ENCODE measurements at places on chromosomes 16 and 17.

DNA sequence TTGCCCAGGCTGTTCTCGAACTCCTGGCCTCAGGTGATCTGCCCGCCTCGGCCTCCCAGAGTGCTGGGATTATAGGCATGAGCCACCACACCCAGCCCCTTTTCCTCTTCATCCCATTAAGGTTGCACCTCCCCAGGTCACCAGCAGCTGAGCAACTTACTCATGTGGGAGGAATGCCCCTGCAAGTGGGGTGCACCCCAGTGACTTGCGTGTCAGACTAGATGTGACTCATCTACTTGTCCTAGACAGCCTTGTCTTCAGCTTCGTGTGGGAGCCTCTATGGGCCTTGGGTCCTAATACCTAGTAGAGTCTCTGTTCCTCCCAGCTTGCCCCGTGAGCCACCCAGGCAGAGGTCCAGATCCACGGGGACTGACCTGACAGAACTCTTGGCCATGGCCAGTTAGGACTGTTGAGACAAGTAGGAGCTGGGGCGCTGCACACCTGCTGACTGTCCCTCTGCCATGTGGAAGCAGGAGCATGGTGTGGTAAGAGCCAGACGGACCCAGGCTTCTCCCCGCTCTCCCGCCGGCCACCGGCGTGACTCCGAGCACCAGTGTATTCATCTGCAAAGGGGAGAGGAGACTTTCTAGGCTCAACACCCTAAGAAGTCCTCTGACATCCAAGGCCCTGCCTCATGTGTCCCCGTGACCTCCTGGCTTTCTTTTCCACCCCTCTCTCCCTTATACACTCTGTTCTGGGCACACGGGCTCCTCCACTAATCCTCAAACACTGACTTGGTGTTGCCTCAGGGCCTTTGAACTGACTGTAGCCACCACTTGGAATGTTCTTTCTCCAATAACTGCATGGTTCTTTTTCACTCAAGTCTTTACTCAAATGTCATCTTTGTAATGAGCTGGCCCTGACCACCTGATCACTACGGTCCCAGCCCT, 11.6 kb upstream of the CBX4 start:
- DNase-seq = no peak

DNA sequence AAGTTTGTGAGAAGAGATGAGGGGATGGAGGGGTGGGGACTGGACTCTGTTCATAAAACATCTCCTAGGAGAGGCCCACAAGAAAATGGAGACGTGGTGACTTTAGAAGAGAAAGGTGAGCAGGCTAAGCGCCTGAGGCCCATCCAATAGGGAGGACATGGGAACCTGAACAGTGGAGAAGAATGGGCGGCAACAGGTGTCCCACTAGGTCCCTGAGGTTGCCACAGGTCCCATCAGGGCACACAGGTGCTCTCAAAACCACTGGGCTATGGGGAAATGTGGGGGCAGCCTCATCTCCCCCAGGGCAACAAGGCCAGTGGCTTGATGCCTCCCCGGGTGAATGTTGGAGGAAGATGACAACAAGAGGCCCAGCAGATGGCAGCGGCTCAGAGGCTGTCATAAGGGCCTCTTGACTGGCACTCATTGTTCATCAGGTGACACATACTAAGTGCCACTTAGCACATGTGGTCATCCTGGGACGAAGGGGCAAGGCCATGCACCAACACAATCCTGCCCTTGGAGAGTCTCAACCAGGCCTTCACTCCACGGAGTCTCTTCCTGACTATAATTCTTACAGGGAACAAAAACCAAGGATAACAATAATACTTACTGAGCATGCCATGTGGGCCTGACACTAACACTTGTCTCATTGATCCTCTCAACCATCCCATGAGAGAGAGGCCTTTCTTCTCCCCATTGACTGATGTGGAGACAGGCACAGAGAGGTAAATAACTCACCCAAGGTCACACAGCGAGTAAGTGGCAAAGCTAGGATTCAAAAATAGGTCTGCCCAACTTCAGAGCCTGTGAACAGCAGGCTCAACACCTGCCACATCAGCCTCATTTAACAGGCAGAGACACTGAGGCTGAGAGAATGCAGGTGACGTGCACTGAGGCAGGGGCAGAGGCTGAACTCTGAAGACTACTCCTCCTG, 38.0 kb downstream of the CUEDC1 start:
- DNase-seq = no peak

DNA sequence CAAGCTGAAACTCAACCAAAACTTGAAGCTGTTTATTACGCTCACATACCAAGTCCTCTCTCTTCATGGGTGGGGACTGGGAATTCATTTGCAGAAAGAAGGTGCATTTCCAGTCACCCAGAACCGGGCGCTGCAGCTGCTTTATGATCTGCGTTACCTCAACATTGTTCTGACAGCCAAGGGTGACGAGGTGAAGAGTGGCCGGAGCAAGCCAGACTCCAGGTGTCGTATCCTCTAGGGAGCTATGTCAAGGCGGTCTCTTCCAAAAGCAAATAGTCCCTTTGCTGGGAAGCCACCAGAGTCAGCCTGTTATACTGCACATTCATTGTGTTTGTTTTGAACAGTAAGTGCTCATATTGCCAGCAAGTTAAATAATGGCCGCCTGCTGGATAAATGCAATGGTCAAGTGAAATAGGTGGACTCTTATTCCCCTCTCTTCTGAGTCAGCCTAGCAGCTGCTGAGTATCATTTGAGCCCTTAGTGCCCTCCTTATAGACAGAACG, 12.7 kb downstream of the COG1 start:
- no peak for DNase-seq

GRCh38 chr16:4505356-4506147, 29.4 kb downstream of the HMOX2 start:
- no peak for DNase-seq

- DNase-seq = no peak
Measured at GRCh38 chr16:24538756-24539294, 541 bp upstream of the RBBP6 start.

DNA sequence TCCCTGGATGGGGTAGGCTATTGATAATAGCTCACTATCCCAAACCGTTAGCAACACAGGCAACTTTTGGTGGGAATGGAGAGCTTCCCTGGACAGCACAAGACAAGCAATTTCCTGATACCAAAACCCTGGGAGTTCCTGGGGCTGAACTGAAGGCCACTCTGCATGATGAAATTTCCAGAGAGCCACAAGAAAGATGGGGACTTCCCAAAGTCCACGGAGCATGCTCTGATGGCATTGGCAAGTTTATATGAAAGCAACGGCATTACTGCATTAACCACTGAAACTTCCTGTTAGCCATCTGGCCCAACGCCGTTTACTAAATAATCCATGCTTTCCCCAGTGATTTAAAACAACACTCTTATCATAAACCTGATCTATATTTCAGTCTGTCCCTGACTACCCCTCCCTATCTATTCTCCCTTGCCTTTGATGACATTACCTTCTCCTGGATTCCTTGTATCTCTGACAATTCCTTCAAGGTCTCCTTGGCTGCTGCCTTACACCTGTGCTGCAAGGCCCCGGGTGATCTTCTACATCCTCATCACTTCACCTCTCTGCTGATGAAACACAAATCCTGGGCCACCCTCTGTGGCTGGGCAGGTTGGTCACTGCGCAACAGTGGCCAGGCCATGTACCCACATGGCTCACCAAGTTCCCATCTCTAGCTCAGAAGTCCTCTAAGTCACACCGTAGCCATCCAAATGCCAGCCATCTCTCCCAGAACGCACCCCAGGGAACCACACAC, 108.5 kb upstream of the RCVRN start:
- no peak for DNase-seq

DNA sequence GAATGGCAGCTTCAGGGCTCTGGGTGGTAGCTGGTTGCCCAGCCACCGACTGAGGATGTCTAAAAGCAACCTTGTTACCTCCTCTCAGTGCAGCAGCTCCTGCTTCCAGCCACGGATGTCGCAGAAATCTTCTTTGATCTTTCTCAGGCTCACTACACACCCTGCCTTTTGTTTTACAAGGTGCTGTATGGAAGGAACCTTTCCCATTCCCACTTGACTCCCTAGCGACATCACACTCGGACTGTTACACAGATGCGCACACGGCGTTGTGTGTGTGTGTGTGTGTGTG, 135.8 kb upstream of the CPHXL start:
- no peak for DNase-seq

GRCh38 chr17:7416323-7416722, 3.8 kb upstream of the SPEM1 start:
- no peak for DNase-seq

DNA sequence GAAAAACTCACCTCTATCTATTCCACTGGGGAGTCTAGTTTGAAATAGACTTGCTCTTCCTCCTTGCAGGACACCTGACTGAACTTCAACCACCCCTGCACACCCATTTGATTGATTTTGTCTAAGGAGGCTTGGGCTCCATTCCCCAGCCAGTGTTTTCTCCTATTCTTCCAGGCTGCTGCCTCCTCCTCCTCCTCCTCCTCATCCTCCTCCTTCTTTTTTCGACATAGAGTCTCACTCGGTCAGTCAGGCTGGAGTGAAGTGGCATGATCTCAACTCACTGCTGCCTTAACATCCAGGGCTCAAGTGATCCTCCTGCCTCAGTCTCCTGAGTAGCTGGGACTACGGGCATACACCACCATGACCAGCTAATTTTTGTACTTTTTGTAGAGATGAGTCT, 1.8 kb upstream of the DLX4 start:
- no peak for DNase-seq

- peak; percentile 33 for DNase-seq
Measured at GRCh38 chr17:57552114-57552624, 192.9 kb downstream of the CCDC182 start.

- no peak for DNase-seq
Measured at GRCh38 chr17:17880577-17881196, 43.9 kb upstream of the SREBF1 start.

GRCh38 chr17:13647543-13648021, 45.9 kb upstream of the HS3ST3A1 start:
- no peak for DNase-seq

- no peak for DNase-seq
Measured at GRCh38 chr16:47829850-47830600, 325.8 kb downstream of the ABCC12 start.

DNA sequence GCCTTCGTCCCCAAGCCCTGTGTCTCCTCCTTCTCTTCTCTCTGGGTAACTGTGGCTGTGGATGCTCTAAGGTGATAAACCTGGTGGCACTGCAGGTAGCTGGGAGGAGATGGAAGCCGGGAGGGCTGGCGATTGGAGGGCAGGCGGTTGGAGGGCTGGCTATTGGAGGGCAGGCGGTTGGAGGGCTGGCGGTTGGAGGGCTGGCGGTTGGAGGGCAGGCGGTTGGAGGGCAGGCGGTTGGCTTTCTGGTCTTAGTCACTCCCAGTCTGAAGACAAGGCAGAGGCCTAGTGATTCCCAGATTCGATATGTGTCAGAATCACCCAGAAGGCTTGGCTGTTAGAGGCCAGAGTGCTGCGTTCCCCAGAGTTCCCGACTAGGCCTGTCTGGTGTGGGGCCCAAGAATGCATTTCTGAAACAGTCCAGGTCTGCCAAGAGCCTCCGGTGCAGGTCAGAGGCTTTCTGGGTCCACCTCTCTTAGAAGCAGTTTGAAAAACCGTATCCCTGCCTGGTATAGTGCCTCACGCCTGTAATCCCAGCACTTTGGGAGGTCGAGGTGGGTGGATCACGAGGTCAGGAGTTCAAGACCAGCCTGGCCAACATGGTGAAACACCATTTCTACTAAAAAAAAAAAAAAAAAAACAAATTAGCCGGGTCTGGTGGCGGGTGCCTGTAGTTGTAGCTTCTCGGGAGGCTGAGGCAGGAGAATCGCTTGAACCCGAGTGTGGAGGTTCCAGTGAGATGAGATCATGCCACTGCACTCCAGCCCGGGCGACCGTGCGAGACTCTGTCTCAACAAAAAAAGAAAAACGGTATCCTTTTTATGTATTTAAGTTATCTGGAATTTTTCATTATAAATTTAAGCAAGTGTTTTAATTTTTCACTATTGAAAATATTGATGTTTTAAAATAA, 59.7 kb downstream of the WDR45B start:
- DNase-seq = no peak

DNA sequence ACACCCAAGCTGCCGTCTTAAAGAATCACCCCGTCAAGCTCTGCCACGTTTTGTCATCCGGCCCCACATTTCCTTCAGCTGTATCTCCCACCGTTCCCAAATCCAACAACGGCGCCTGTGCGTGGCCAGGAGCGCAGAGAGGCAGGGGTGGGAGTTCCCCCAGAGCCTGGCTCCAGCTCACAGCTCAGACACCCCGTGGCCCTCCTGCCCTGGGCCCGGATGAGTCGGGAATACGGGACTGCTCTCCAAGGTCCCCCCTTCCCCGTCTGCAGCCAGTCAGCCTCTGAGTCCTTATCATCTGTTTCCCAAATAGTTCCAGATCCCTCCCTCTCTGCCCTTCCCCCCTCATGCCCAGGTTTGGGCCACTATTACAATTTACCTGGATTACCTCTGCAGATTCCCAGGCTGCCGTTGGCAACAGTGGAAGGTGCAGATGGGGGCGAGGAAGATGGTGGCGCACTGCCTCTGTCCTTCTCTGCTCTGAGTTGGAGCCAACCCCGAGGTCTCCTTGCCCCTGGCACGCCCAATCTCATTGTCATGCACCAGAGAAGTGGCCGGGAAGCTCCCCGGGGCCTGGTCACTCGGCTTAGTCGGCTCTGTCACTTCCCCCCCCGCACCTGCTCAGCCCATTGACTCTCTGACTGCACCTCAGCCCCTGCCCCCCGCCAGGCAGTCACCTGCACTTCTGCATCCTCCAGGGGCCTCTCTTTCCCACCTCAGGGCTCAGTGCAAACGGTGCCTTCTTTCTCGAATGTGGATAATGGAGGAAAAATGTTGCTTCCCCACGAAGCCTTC, 18.3 kb upstream of the RPTOR start:
- DNase-seq = no peak

DNA sequence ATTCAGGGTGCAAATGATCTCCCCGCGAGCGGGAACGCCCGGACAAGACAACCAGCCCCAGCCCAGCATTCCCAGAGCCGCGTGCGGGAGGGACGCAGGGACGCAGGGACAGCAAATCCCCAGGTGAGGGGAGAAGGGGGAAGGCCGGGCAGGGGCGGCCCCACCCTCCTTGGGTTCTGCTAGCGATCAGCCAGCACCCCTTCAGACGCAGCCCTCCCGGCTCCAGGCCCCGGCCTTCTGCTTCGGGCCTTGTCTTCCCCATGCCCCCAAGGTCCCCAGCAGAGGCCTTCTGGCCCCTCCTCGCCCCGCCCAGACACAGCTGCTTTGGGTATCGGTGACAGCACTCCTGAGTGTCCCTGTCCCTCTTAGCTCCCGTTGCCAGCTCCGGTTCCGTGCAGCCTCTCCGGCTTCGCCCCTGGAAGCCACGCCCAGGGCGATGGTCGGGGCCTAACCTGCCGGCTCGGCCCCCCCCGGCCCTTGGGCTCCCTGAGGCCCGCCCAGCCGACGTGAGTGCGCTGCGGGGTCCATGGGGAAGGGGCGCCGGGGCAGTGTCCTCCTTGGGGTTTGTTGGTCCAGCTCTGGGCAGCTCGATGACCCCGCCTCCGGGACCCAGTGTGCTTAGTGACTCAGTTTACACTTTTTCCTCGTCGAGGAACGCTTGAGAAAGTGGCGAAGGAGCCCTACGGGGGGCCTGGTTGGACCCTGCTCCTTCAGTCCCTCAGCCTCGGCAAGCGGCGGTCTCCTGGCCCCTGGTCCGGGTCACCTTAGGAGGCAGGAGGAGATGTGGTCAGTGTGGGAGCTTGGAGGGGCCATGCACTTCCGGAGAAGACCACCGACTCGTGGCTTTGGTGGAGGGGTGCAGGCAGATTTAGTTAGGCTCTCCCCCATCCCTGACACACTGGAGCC, 50.5 kb upstream of the AMZ2 start:
- DNase-seq = no peak
